Right ventricle myocardium inferior (tissue), 1 donor: ENCODE measurements at places on chromosomes 16 and 17. TPM values are rescaled to one million over a fixed set of nuclear protein-coding genes. Genes with fewer than 3 reads are reported as not detected.

C17orf78 gene
- total RNA-seq = not detected

TVP23A gene
- total RNA-seq = 0.41 TPM

EXOC3L1 gene
- 4.1 TPM for total RNA-seq

PAFAH1B1 gene
- 115 TPM for total RNA-seq

GPR142 gene
- not detected for total RNA-seq

HS3ST2 gene
- 0.11 TPM for total RNA-seq

RHBDL1 gene
- total RNA-seq = 2.1 TPM

VAT1L gene
- 20.6 TPM for total RNA-seq

SLC5A10 gene
- total RNA-seq = not detected

GDPD1 gene
- total RNA-seq = 2.5 TPM

LRRC36 gene
- total RNA-seq = not detected

DNA sequence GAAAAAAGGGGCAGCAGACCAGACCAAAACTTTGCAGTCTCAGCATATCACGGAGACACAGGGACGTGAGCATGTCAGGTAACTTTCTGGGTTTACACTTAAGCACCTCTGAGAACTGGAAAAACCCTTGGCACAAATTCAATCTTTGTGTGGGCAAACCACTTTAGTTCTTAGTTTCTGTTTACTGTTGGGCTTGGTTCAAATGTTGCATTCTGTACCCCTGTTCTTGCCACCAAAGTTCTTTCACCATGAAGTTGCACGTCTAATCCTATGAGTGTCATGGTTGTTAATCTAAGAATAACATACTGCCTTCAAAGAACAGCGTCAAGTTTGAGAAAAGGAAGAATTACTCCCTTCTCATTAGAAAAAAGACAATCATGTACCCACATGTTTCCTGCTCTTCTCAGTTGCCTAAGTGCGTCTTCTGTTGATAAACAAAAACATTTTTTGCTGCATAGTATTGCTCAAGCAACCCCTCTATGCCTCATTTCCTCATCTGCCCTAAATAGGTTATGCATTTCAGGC, 11.6 kb downstream of the KRT33A start:
- no peak for DNase-seq

GRCh38 chr17:44146375-44147346, 4.9 kb downstream of the HROB start:
- DNase-seq = no peak

DNA sequence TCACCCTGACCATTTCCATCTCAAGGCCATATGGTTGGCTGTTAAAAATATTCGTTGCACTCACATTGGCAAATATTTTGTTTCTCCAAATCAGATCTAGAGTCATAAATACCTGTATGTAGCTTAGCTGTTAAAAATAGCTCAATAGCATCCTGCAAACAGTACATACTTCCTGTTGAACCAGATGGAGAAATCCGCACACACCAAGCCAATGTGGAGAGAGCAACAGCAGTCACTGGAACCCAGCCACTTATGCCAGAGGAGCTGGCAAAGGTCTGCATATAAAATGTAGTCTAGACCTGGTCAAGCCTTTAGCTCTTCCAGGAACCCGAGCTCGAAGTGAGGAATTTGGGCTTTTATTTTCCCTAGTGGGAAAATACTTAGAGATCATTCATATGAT, 146.4 kb upstream of the KCNJ16 start:
- DNase-seq = no peak

DNA sequence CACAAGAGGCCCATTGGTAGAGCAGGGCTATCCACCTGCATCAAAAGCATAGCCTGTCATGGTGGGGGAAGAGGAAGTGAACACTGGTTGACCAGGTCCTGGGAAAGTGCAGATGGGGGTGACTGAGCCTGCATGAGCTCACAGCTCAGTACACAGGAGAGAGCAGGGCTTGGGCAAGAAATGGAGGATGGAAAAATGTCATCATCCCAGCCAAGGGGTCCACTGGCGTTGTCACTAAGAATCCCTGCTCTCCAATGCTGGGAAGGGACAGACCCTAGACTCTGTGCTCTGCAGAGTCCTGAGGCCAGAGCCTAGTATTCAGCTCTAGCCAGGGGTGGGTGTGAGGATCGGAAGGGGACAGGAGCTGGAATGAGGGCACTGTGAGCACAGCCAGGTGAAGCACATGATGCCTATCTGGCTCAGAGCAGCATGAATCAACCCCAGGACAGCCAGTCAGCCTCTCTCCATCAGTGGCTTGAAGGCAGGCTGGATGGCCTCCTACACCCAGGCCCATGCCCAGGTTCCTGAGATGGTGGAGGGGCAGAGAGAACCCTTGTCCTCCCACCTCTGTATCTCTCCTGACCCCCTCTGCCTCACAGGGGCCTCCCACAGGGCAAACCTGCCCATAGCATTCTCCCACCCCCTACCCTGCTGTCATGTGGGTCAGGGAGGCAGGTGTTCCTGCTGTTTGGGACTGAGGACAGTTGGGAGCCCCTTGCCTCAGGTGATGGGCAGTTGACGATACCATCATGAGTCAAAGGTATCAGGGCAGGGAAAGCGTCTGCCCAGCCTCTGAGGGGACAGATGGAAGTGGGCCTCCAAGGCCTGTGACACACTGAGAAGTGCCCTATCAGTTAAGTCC, 13.8 kb upstream of the CTCF start:
- no peak for DNase-seq

- no peak for DNase-seq
Observed at GRCh38 chr17:2371183-2372130, 29.4 kb downstream of the MNT start.

DNA sequence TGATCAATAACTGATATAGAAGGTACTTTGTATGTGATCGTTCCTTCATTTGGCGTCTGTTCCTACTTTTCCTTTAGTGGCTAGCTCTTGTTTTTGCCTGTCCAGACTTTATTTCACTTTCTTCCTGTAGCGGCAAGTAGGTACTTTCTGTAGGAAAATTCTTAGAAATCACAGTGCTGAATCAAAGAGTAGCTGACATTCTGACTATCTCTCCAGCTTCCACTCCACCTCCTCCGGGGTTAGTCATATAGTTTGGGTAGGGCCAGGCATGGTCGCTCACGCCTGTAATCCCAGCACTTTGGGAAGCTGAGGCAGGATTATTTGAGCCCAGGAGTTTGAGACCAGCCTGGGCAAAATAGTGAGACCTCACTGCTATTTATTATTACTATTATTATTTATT, 29.9 kb upstream of the PAFAH1B1 start:
- no peak for DNase-seq

DNA sequence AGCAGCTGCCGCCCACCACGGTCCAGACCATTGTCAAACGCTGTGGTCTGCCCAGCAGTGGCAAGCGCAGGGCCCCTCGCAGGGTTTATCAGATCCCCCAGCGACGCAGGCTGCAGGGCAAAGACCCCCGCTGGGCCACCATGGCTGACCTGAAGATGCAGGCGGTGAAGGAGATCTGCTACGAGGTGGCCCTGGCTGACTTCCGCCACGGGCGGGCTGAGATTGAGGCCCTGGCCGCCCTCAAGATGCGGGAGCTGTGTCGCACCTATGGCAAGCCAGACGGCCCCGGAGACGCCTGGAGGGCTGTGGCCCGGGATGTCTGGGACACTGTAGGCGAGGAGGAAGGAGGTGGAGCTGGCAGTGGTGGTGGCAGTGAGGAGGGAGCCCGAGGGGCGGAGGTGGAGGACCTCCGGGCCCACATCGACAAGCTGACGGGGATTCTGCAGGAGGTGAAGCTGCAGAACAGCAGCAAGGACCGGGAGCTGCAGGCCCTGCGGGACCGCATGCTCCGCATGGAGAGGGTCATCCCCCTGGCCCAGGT, 13.0 kb downstream of the SLC52A1 start:
- DNase-seq = no peak

GRCh38 chr17:55822028-55822427, 71.2 kb downstream of the PCTP start:
- no peak for DNase-seq

- no peak for DNase-seq
Observed at GRCh38 chr16:89010210-89010925, 33.4 kb upstream of the CBFA2T3 start.

DNA sequence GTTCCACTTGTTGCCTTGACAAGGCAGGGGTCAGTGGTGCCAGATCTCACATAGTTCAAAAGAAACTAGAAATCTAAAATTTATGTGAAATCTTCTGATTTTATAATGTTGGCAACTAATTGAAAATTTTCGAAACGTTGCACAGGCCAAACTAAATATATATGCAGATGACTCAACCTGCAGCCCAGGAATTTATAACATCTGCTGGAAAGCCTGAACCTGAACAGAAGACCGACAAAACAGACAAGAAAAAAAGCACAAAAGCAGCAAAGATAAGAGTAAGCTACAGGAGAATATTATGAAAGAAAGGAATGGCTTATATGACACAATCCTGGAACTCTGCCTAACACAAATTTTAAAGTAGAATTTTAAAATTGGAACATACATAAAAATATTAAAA, 207.6 kb downstream of the CEP112 start:
- no peak for DNase-seq

GRCh38 chr17:61351745-61352407, 47.8 kb upstream of the TBX2 start:
- no peak for DNase-seq

GRCh38 chr16:47008174-47008573, 34.7 kb upstream of the DNAJA2 start:
- no peak for DNase-seq

DNA sequence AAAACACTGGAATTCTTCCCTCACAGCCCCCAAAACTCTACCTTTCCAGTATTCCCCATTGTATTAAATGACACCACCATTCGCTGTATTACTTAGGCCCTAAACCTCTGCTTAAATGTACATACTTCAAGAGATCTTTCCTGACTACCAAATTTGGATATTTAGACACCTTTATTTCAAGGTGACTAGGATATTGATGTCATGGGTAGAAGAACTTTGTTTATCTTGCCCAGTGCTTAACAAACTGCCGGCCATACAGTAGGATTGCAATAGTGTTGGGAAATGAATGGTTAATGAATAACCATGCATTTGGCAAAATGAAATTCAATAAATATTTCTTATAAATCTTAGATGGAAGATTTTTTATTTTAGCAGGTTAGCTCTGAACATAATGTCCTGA, 86.2 kb upstream of the CA10 start:
- no peak for DNase-seq

- DNase-seq = peak; percentile 72
Observed at GRCh38 chr17:10050597-10051101, 145.6 kb upstream of the RCVRN start.

DNA sequence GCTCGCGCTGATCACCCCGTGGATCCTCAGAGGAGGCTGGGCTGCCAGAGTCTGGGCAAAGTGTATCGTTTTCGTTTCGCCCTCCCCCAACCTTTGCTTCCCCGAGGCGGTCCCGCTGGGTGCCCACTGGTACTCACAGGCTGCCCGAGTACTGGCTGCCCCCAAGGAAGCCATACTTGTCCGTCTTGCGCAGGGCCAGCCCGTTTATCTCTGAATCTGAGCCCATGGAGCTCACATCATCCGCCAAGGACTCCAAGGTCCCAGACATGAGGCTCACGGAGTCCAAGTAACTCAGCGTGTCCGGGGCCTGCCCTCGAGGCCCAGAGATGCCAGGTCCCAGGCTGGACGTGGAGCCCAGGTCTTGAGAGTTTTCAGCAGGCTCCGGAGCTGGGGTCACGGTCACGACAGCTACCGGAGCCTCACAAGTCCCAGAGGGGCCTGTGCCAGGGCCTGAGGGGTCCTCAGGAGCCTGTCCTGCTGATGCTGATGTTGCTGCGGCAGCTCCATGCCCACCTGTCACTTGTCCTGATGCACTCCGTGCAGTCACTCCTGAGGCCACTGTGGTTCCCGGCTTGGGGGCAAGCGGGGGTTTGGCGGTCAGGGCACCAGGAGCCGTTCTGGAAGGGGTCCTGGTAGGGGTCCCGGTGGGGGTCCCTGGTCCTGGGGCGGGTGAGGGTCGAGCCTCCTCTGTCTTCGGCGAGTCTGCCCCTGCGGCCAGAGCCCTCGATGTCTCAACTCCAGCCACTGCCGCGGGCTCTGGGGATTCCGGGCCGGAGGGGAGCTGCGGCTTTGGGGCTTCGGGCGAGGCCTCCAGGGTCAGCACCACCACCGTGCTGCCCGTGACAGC, 980 bp downstream of the TBC1D10B start:
- DNase-seq = no peak

- no peak for DNase-seq
Observed at GRCh38 chr17:48297825-48298224, 132.2 kb downstream of the SKAP1 start.

GRCh38 chr16:29790949-29791844, 646 bp downstream of the KIF22 start:
- no peak for DNase-seq

DNA sequence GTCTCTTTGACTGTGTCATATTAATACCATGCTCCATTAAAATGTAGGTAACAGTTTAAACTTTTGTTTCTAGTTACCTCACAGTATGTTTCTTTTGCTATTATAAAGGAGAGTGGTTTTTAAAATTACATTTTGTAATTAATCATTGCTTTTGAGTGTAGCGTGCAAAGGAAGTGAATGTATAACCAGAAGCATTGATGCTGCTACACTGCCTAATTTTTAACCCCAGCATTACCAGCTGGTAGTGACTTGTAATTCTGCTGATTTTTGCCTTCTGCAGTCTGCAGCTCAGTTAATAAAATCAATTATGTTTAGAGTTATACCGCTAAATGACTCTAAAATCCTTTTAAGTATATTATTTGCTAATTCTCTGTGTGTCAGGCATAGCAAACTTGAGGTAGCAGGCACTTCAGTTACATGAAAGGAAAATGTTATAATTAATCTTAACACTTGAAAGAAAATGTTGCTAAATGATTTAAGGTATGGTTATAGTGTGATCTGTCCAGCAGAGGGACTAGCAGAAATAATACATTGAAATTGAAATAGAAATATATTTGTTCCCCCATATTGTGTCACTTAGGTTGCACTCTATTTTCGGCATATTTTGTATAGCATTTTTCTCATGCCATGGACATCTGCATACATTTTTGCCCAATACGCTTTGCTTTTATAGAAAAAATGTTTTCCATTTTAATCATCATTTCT, 388.5 kb downstream of the CNTNAP4 start:
- DNase-seq = no peak

- DNase-seq = no peak
Observed at GRCh38 chr16:17246268-17246885, 224.4 kb downstream of the XYLT1 start.

- DNase-seq = peak; percentile 79
Observed at GRCh38 chr16:11258553-11259492, 2.8 kb upstream of the SOCS1 start.

GRCh38 chr17:3935140-3935542, 18.9 kb upstream of the P2RX1 start:
- DNase-seq = peak; percentile 71

DNA sequence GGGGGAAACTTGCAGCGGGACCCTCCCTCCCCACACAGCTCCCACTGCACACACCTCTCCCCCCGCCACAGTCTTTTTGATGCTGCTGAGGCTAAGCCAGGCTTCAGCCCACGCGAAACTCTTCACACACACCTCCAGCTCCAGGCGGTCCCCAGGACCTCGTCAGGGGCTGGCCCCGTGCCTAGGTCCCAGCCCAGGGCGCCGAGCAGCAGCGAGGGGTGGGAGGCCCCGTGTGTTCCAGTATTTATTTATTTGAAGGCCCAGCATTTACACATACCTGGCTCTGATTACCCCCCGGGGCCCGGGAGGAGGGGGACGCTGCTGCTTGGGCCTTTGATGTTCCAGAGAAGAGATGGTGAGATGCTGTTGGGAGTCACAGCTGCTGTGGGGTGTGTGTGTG, 44.9 kb upstream of the DLX4 start:
- DNase-seq = peak; percentile 11
